ENCODE measurements at places on chromosomes 7 and 10.

- DNase-seq: no peak
These were observed 673 bp upstream of the ST8SIA6 start for GRCh38 chr10:17455015-17455520.

DNA sequence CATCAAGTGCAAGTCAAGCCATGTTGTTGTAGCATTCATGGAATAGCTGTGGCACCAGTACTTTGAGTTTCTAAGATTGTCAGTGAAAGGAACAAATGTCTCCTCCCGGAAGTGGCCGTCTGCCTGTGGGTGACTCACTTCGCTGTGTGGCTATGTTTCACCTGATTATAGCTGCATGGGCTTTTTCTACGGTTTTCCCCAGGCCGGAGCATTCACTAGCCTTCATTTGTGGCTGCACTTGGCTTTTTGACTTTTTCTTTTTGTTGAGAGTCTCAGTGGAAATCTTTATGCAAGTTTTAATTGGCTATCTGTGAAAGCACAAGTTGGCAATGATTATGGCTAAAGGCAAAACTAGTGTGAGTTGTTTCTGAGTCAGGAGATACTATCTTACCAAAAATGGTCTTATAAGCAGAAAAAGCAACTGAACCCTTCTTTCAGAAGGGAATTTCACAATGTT is 35.0 kb downstream of the SRI start:
- DNase-seq: no peak

- no peak for DNase-seq
These were observed 591.1 kb downstream of the PTPRN2 start for GRCh38 chr7:157996359-157997079.

- DNase-seq: no peak
These were observed 22.2 kb downstream of the ARHGAP21 start for GRCh38 chr10:24701447-24701846.

DNA sequence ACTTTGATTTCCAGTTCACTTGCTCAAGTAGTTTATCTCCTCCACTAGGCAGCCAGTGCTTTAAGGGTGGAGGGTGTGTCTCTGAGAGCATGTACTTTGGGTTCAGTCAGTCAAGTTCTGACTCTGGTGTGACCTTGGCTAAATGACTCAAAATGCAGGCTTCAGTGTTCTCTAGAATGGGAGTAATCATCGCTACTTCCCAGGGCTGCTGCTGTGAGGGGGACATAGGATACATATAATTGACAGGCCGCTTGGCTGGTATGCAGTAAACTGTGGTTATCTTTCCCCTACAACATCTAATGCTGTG is 3.5 kb downstream of the PTPRE start:
- DNase-seq: no peak

DNA sequence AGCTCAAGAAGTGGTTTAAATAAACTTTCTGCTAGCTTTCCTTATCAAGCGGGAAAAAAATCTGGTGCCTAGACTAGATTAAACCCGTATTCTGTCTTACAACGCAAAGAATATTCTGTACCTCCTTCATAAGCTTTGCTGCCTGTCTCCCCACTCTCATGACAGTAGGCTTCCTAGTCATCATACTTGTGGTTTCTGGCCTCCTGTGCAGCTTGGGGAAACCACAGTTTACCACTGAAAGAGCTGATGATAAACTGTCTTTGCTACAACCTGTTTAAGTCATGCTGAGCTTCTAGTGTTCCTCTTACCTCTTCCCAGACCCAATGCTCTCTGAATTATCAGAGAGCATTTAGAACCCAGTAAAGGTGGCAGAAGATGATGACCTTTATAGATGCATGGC is 55.0 kb downstream of the PODXL start:
- DNase-seq: no peak

DNA sequence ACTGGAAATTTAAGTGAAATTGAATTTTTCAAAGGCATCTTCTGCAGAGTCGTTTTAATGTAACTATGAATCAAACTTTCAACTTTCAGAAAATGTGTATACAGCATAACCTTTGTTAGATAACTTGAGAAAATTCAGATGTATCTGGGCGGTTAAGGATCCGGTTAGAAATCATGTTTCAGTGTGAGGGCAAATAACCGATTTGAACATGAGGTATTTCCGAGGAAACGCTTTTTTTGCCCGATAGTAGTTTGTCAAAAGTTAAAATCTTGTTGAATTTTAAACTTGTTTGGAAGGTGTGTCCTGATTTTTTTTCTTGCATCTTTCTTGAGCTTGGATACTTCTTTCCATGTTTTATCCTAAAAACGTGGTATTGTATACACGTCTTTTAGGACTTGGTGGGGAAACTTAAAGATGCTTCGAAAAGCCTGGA is 1.3 kb upstream of the BMI1 start:
- DNase-seq: no peak

- no peak for DNase-seq
These were observed 163.7 kb downstream of the AGMO start for GRCh38 chr7:15397922-15398760.

DNA sequence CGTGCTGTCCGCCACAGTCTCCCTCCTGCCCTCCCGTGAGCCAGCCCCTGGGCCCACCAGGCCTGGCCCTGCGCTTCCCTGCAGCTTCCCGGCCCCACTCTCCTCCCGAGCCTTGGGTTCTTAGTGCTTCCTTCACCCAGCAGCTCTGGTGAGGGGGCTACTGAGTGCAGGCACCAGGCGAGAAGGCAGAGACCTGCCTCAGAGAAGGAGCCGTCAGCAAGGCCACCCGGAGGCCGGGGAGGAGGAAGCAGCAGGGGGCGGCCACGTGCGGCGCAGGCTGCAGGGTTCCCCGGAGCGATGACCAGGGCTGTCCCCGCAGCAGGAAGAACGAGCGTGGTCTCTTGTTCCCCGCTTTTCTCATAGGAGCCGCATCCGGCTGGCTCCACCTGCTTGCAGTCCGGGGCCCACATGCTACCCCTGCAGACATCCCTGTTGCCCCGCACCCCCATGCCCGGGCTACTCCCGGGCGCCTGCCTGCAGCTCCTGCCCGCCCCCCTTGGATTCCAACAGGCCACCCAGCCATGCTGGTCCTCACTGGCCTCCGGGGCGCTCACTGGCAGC is 20.5 kb downstream of the YKT6 start:
- no peak for DNase-seq

DNA sequence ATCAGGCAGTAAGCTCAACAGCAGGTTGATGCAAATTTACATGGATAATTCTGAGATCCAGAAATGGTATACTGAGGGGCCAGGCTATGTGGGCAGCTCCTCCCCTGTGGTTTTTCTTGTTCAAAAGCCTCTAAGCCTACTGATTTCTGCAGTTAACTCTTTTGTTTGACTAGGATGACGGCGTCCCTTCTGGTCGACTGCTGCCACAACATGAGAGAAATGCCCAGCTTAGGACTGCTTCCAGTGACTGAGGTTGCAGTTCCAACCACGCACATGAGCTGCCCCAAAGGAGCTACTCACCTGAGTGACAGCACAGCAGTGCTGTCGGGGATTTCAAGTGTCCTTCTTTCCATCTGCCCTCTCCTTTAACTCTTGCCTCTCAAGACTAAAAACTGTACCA is 973.0 kb upstream of the GHITM start:
- DNase-seq: no peak

DNA sequence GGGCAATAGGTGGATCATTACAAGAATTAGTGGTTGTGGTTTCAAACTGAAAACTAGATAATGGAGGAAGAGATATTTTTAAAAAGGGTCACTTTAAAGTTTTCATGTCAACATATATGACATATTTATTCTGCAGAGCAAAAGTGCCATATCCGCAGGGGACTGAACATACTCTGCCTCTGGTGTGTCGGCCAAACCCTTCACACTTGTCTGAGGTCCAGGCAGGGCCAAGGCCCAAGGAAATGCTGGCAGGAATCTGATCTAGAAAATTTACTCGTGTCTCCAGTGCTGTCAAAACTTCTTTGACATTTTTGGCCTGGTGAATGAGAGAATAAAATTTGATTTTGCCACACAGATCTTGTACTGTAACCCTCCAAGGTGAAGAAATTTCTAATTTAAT is 562.3 kb downstream of the CCSER2 start:
- DNase-seq: no peak

DNA sequence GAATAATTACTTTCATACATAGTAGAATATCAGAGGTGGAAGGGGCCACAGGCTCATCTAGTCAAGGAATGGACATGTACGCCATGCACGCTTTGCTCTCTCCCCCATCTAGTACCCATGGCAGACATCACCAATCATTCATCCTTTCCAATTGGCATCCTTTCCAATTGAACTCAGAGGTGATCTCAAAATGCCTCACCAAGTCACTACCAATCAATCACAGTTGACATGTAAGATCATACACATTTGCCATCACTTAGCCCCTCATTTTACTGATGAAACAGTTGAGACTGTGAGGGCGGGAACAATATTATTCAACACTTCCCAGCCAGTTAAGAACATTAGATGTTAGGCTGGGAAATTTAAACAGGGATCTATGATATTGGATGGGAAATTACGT is 308.4 kb downstream of the FGFR2 start:
- DNase-seq: no peak

DNA sequence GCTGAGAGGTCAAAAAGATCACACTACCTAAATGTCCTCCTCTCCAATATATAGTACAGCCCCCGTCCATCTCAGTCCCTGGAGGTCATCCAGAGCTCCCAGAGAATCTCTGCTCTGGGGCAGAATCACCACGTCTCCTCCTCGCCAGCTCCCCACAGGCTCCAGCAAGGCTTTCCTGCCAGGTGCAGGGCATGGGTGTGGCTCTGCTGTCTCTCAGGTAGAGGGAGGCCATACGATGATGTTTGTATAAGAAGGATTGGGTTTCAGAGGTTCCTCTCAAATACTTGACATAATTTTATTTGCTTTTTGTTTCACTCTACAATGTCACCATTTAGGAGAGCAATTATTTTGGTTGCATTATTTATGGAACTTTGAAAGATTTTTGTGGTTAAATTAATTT is 98.3 kb upstream of the PRSS58 start:
- DNase-seq: no peak

DNA sequence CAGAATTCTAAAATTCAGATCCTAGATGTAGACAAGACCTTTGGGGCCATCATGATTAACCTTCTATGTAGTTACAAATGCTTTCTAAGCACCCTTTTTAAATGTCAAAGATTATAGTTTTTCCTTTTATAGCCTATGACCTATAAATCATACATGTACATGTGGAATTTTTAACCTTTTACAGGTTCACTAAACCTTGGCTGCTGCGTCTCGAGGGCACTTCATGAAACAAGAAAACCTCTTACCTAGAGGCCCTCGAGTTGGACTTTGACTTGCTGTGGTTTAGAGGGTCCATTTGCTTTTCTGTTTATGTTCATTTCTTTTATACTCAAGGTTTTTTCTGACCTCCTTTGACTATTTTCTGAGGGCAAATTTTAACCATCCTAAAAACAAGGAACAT is 302.2 kb downstream of the CSTF2T start:
- no peak for DNase-seq

DNA sequence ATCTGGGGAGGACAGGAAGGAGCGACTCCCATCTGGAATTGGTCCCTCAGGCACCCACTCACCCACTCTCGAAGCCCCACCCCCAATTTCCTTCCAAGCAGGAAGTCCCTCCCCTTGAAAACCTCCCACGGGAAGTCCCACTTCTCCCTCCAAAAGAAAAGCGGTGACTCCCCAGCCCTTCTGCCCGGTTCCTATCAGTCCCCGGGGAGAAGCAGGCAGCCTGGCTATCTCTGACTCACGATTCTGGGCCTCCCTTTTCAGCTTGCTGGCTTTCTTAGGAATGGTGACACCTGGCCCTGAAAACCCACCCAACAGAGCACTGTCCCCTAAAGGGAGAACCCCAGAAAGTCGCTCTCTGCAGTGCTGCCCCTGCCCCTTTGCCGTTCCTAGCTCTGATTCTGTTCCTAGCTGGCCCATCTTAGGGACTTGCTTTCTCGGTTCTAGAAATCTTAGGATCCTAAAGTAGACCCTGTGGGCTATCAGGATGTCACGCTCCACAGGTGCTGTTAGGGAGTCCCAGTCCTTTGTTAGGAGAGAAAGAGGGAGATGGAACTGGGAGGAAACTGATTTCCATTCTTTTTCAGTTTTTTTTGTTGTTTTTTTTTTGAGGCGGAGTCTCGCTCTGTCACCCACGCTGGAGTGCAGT is 6.0 kb downstream of the TSC22D4 start:
- no peak for DNase-seq

DNA sequence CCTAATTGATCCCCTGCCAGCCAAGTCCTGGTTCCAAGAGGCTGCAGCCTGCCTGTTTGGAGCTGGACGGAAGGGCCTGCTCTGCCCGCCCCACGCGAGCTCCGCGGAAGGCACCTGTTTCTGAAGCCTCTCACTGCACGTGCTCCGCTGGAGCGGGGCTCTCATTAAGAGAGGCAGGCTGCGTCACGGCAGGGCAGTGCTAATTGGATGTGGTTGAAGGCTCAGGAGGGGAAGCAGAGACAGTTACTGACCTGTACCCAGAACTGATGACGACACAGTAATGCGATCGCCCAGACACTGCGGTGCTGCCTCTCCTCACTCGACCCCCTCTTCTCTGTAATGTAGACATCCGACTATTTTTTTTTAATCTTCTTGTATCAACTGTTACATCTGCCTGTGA is 411.1 kb upstream of the MGMT start:
- DNase-seq: no peak

DNA sequence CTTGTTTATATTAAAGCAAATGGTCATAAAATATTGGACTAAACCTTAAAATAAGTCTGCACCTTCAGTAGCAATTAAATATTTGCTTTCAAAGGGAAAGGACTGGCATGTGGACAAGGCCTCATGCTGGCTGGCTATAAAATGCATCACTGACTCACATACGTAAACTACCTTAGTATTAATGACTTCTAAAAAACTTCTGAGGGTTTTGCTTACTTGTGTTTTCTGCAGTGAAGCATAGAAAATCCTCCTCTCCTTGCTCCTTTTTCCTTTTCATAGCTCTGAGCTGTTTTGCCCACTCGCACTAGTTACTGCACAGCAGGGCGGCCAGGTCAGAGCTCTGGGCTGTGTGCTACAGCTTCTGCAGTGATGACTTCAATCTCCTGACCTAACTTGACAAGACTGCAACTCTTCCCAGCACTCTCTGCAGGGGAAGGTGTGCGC is 82.3 kb downstream of the CUL2 start:
- no peak for DNase-seq

GRCh38 chr10:124996127-124996853 is 54.4 kb downstream of the ZRANB1 start:
- DNase-seq: no peak

DNA sequence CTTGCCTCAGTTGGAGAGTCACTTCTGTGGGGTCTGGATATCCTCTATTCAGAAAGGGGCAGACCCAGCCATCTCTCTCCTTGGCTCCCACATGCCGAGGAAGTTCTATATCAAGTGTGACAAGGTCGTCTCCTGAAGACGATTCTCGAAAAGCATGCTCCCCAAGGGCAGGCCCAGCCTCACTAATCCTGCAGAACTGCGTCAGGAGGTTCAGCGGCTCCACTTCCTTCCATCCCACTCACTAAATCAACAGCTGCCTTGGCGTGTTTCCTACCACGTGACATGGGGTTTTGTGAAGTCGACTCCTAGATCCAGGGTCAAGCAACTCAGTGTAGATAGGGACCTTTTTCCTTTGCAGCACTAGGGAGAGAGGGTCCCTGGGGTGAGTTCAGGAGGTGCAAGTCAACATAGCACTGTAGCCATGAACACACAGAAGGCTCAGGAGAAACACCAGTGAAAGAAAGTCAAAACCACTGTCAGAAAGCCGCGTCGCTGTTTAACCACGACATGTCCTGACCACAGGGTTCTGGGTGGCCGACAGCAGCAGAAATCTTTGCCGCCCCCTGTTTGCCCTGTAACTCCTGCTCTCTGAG is 156.4 kb downstream of the PRPF18 start:
- no peak for DNase-seq

All from activated CD4-positive, alpha-beta T cell treated with anti-CD3 and anti-CD28 coated beads for 1 hour (primary cell).